Pons (tissue), 1 donor: ENCODE measurements at places on chromosomes 16 and 17.

DNA sequence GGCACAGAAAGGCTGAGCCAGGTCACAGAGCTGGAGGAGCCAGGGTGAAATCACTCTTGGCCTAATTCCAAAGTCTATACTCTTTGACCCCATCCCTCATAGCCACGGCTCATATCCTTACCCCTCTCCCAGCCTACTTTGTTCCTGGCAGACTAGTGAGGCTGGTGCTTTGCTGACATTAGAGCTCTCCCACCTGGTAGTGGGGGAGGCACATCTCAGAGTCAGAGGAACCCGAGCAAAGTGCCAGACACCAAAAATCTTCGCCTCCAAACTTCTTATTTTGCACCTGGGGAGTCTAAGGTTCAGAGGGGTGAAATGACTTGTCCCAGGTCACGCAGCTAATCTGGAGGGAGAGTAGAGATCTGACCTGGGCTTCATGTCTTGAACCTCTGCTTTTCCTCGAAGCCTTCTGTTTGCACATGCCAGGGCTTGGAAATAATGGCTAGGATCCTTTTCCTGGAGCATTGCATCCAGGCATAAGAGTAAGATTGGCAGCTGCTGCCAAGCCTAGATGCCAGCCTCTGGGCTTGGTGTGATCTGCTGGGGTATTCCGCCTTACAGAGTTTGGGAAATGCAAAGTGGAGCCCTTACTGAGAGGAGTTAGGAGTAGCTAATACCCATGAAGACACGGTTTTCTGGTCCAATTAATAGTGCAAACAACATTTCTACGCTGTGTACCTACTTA, 126.9 kb downstream of the SPACA3 start:
- DNase-seq: no peak

- no peak for DNase-seq
Measured at GRCh38 chr16:67718668-67719047, 458 bp downstream of the GFOD2 start.

DNA sequence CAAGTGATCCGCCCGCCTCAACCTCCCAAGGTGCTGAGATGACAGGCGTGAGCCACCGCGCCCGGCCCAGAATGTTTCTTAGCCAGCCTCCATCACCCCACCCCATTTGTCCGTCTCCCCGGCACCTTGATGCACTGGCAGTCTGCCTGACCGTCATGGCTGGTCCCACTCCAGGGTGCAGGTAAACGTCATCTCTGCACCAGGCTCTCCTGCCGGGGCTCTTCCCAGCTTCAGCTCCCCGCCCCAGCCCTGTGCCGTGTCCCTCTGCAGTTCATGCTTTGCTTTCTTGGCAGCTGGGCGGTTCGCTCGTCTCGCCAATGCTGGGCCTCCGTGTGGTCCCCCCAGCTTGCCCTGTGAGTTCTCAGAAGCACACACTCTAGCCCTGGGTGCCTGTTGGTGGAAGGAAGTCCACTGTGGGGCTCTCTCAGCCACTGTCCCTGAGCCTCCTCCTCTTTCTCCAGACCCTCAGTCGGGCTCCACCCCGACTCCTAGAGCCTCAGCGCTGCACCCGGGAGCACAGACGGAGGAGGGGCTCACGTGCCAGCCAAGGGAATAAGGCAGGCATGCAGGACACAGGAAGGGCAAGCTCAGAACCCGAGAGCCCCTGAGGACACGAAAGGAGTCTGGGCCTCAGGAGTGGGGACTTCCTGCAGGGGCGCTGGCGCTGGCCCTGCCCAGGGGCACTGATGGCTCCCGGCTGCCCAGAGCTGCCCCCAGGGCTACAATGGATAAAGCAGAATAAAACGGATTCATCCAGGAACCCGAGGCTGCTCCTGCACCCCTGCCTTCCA, 12.0 kb downstream of the HS3ST6 start:
- no peak for DNase-seq

GRCh38 chr16:88461331-88462269, 8.5 kb downstream of the ZFPM1 start:
- no peak for DNase-seq

- no peak for DNase-seq
Measured at GRCh38 chr16:66832190-66832589, 1.4 kb upstream of the NAE1 start.

- DNase-seq: no peak
Measured at GRCh38 chr16:14377326-14377725, 252.7 kb downstream of the PARN start.

- DNase-seq: no peak
Measured at GRCh38 chr16:86317813-86318650, 192.3 kb upstream of the FOXF1 start.

- no peak for DNase-seq
Measured at GRCh38 chr17:2929881-2930533, 133.4 kb downstream of the OR1D5 start.

- DNase-seq: no peak
Measured at GRCh38 chr16:50086176-50086575, 20.4 kb downstream of the HEATR3 start.

DNA sequence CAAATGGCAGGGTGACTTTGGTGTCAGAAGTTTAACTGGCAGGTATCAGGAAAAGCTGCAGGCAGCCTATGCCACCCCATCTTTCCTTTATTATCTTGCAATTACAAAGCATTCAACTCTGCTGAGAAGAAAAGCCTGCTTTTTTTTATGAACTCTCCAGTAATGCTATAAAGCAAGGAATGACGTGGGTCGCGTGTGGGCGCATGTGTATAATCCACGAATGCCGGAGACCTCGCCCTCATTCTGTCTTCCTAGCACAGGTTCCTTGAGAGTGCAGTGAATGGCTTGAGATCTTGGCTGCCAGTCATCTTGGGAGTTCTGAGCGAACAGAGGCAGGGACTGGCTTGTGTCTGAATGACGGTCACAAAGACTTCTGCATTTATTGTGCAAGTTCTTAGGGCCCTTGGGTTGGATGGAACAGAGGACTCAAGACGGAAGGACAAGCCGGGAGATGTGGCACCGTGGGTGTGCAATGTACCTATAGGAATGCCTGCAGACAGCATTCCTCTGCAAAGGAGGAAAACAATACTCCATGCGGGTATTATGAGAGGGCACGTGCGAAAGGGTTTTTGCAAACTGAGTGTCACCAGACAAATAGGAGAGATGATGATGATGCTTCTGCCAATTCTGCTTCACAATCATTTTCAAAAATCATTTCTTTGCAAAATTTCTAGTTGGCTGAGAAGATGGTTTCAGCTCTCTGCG, 96.1 kb upstream of the ELAC2 start:
- DNase-seq: no peak

DNA sequence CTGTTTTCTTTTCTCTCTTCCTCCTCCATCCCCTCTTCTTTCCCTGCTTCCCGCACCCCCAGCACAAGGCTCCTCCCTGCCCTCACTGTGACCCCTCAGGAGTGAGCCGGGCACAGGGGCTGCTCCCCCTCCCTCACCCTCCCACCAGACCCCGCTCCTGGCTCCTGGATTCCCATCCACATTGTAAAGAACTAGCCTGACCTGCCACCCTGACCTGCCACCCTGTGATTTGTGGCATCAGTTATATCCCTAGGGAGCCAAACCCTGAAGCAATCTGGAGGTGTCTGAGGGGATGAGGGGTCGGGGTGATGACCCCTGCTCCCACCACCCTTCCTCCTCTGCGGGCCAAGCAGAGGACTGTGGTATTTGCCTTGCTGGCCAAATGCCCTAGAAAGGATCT, 98.0 kb upstream of the LHX1 start:
- DNase-seq: no peak

DNA sequence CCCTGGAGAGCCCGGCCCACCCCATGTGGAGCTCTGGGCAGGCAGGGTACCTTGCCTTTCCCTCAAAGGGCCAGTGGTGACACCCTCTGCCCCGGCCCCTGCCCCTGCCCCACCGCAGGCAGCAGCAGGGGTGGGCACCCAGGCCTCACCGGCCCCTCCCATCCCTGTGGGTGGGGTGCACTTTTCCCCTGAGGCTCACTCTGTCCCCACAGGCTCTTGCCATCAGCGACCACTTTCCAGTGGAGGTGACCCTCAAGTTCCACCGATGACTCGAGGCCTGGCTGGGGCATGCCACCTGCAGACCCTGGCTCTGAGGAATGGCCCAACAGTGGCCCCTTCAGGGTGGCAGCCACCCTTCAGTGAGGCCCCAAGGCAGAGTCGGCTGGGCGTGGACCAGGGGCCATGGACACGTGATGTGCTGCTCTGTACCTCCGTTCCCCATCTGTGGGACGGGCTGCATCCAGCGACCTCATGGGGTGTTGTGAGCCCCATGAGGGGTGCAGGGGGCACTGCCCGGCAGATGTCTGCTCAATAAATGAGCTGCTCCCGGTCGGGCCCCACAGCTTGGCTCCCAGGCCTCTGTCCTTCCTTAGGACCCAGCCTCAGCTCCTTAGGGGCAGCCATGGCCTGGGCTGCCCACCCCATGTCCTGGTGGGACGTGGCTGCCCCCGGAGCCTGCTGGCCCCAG, 2.0 kb downstream of the DNASE1L2 start:
- no peak for DNase-seq

DNA sequence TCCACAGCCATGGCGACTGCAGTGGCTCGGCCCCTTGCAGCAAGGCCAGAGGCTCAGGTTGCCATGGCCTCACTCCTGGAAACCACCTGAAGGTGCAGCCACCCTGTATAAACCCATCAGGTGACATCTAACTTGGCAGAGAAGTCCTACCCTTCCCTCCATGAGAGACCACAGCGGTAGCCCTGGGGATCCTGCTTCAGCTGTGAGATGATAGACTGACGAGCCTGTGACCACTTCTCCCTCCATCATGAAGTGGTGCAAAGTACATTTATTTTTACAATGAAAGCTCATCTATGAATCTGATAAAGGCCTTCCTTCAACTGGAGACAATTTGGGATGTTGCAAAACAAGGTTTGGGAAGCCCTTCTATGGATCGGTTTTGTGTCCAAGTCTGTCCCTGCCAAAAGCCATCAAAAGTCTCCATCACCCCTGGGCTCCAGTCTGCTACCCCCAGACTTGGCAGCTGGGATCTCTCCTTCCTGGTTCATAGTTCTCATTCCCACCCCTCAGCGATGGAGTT, 1.8 kb downstream of the ZACN start:
- no peak for DNase-seq

- no peak for DNase-seq
Measured at GRCh38 chr17:43823350-43824084, 9.4 kb downstream of the MPP3 start.

DNA sequence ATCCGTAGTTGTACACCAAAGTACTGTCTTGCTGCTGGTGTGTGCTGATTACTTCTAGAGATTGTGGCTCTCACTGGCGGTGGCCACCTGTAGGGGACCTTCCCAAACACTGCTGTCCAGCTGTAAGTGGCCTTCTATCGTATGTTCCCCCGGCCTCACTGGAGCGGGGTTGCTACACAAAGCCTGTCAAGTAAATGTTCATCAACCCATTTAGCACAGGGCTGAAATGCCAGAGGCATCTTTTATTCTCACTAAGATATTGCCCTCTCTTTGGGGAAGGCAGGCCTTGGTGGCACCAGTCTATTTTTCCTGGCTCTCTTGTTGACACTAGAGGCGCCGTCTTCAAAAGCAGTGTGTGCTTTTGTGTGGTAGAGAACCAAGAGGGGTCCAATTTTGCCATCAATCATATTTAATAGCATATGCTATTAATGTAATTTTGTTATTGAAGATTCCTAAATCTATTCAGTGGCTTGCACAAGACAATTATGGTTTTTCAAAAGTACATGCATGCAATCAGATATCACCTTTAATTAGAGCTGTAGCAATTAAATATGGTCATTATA, 514.4 kb upstream of the SALL1 start:
- no peak for DNase-seq

DNA sequence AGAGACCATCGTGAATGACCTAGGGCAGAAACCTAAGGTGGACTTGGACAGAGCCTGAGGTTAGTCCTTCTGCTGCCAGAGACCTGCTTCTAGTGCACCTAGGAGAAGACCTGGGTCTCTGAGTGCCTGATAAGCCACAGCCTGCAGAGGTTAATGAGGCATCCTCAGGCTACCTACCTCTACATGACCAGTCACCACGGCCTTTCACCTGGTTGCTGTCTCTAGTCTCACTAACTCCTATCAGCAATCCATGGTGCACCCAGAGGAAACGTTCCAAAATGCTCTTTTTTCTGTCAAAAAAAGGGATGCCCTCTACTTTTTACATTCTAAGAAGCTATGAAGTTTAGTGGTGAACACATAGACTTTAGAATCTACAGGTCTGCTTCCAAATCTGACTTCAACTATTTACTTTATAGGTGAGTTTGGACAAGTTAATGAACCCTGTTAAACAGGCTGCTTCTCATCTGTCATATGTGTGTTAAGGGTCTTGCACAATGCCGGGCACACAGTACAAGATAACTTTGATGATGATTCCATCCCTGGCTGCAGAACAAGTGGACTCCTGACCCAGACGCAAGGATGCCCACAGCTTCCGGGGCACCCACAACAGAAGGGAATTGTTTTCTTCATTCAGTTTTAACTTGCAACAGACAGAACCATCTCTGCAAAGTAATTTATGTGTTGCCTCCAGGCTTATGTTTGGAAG, 469.9 kb upstream of the CDH5 start:
- no peak for DNase-seq

DNA sequence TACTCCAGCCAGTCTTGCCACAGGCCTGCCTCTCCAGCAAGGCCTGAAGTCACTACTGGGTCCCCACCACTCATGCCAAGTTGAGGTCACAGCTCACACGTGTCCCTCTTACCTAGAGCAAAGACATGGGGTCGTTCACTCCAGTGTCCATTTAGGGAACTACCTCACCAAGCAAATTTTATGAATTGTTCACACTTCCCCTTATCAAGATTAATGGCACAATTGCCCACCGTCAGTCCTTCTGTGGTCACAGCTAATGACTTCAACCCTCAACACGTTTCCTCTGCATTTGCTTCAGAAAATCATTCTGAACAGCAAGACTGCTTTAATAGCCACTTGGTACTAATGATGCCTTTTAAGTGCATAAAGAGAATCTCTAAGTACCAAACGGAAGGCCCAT, 14.6 kb downstream of the IRX6 start:
- DNase-seq: no peak

- no peak for DNase-seq
Measured at GRCh38 chr17:72462407-72462806, 341.6 kb downstream of the SOX9 start.

- DNase-seq: no peak
Measured at GRCh38 chr17:14840616-14841231, 424.4 kb downstream of the PMP22 start.

DNA sequence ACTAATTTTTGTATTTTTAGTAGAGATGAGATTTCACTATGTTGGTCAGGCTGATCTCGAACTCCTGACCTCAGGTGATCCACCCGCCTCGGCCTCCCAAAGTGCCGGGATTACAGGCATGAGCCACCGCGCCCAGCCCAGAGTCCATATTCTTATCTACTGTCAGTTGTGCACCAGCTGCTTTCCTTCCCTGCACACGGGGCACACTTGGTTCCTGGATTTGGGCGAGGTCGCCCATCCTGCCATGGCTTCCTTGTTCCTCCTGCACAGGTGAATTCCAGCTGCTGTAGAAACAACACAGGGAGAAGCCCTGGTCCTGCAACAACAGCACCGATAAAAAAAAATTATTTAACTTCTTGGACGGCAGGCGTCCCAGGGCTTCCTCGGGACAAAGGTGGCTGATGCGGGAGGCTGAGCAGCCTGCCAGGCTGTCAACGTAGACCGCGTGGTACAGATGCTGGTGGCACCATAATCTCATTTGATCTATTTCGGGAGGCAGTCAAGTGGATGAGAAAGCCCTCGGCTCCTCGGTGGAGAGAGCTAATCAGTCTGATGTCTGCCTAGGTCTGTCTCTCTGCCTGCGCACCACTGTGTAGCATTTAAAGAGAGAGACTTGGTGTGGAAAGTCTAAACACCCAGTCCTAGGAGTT, 19.1 kb downstream of the RGS9 start:
- DNase-seq: no peak
